ENCODE measurements at places on chromosomes 5 and 9. TPM values are rescaled to one million over a fixed set of nuclear protein-coding genes. Genes with fewer than 3 reads are reported as not detected.
A peak's percentile ranks its signal among the peaks of the same experiment; 100 is the strongest.

- H3K4me1 ChIP-seq: peaks cover 24% of the 10 kb centered on the region
- no peak overlapping the region for H3K27ac ChIP-seq
- H3K4me3 ChIP-seq: no peak overlapping the region
- H3K27me3 ChIP-seq: no peaks in the 10 kb centered on the region
- DNase-seq: no peak
- H3K36me3 ChIP-seq: no peaks in the 10 kb centered on the region
Observed at GRCh38 chr5:124438903-124439281, 307.5 kb downstream of the ZNF608 start.

- H3K4me1 ChIP-seq: no peaks in the 10 kb centered on the region
- H3K36me3 ChIP-seq: no peaks in the 10 kb centered on the region
- DNase-seq: no peak
- H3K27ac ChIP-seq: no peak overlapping the region
- H3K27me3 ChIP-seq: peaks cover 7% of the 10 kb centered on the region
Observed at GRCh38 chr9:136700959-136701667, 11.3 kb upstream of the DIPK1B start.

DNA sequence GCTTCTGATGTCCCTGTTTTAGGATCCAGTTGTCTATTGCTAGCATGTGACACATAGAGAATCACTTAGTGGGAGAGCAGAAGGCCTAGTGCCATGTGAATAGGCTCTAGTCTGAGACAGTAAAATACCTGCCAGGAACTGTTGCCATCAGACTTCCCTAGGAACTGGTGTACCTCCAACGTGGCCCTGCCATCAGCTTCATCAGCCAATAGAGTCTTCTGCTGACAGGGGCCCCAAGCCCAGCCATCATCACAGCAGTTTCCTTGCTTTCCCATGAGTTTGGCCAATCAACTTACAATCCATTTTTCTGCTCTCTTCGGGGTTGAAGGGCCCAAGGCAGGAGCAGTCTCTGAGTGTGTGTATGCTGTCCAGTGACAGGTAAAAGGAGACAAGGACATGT is 128.4 kb upstream of the ADRA1B start:
- H3K4me1 ChIP-seq: no peaks in the 10 kb centered on the region
- no peaks in the 10 kb centered on the region for H3K27me3 ChIP-seq
- DNase-seq: no peak
- H3K36me3 ChIP-seq: no peaks in the 10 kb centered on the region
- no peak overlapping the region for H3K27ac ChIP-seq

GRCh38 chr9:78218890-78219289 is 17.0 kb upstream of the CEP78 start:
- H3K27me3 ChIP-seq: no peaks in the 10 kb centered on the region
- H3K27ac ChIP-seq: no peak overlapping the region
- H3K36me3 ChIP-seq: no peaks in the 10 kb centered on the region
- DNase-seq: no peak
- H3K4me1 ChIP-seq: no peaks in the 10 kb centered on the region

DNA sequence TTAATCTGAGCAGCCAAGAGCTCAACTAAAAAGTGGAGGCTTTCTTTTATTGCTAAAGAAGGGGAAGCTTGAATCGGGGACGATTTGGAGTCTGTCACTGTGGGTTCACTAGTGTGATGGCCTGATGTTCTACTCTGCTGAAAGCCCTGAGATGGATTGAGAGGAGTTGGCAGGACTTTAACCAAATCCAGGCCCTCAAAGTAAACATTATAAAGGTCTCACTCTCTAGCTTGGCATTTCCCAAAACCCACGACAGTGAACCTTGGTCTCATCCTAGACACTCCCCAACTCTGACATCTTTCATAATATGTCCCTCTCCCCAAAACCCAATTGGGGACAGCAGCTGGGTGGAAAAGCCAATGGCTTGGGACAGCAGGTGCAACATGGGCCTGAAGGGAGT is 32.7 kb downstream of the TMOD1 start:
- H3K4me3 ChIP-seq: no peak overlapping the region
- H3K4me1 ChIP-seq: peaks cover 71% of the 10 kb centered on the region
- DNase-seq: no peak
- H3K27ac ChIP-seq: peak overlapping the region; percentile 90
- H3K36me3 ChIP-seq: peaks cover 15% of the 10 kb centered on the region

CFAP90 gene
- total RNA-seq: not detected

KIF20A gene
- 0.12 TPM for total RNA-seq

SOX30 gene
- not detected for total RNA-seq
